Endothelial cell of coronary artery (primary cell): ENCODE measurements at places on chromosomes 3 and 15. TPM values are rescaled to one million over a fixed set of nuclear protein-coding genes. Genes with fewer than 3 reads are reported as not detected.

Gene SERPINI2
- total RNA-seq: not detected in 2 replicates

Gene MUSTN1
- total RNA-seq: not detected in 2 replicates

Gene HAPLN3
- 6.5 and 22.1 TPM in 2 replicates for total RNA-seq

Gene SCG5
- 0.09 and 2.4 TPM in 2 replicates for total RNA-seq

Gene DUOXA2
- not detected in 2 replicates for total RNA-seq

Gene GP9
- total RNA-seq: not detected in 2 replicates

Gene RYR3
- total RNA-seq: under 0.01 TPM in 1 of 2 replicates, not detected in the other

Gene HRG
- total RNA-seq: not detected in 2 replicates

Gene GOLGA8J
- total RNA-seq: 0.09 TPM in 1 of 2 replicates, not detected in the other

Gene DPPA4
- not detected in 2 replicates for total RNA-seq

Gene GABRB3
- total RNA-seq: under 0.01 TPM in 1 of 2 replicates, not detected in the other

Gene P2RY13
- total RNA-seq: not detected in 2 replicates

Gene ONECUT1
- total RNA-seq: not detected in 2 replicates

Gene SPPL2A
- 51.1 and 69.5 TPM in 2 replicates for total RNA-seq

Gene APEH
- 86.8 and 109 TPM in 2 replicates for total RNA-seq

Gene TRH
- not detected in 2 replicates for total RNA-seq

Gene SKOR1
- total RNA-seq: under 0.01 and 0.09 TPM in 2 replicates

Gene CHST2
- total RNA-seq: 12.2 and 19.6 TPM in 2 replicates

Gene HHLA2
- total RNA-seq: not detected in 2 replicates

Gene THPO
- not detected in 2 replicates for total RNA-seq
